Stimulated activated CD4-positive, alpha-beta T cell treated with anti-CD3 and anti-CD28 coated beads, Interleukin-1b, Interleukin-23, amount 100 ng/mL, for 48 hours (primary cell): ENCODE measurements at places on chromosomes 13 and 19.
A peak's percentile ranks its signal among the peaks of the same experiment; 100 is the strongest.

DNA sequence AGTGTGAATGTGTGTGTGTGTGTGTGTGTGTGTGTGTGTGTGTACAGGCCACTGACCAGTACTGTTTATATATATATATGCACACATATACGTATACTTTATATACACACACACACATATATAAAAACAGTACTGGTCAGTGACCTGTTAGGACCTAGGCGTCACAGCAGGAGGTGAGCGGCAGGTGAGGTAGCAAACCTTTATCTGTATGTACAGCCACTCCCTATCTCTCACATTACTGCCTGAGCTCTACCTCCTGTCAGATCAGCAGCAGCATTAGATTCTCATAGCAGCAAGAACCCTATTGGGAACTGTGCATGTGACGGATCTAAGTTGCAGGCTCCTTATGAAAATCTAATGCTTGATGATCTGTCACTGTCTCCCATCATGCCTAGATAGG lies 34.5 kb downstream of the TBC1D4 start:
- no peak for DNase-seq

- DNase-seq, result no peak
Measured at GRCh38 chr19:12843999-12844732, 5.9 kb downstream of the MAST1 start.

DNA sequence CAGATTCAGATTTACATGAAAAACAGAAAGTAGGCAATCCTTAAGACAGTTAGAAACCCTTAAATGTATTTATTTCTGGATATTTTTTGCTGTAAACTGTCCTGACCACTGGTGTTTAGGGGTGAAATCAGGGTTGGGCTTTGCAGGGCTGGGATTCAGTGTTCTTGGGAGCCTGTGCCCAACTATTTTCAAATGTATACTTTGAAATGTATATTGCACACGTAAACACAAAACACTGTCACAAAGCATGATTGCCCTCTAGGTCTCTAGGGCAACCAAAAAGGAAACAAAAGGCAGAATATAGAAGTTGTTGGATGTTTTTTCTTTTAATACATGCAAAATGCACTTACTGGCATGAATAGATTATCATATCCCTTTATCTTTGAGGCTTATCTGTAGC lies 1185.4 kb downstream of the DIAPH3 start:
- DNase-seq, result no peak

GRCh38 chr19:30135797-30136196 lies 193.8 kb downstream of the URI1 start:
- no peak for DNase-seq

DNA sequence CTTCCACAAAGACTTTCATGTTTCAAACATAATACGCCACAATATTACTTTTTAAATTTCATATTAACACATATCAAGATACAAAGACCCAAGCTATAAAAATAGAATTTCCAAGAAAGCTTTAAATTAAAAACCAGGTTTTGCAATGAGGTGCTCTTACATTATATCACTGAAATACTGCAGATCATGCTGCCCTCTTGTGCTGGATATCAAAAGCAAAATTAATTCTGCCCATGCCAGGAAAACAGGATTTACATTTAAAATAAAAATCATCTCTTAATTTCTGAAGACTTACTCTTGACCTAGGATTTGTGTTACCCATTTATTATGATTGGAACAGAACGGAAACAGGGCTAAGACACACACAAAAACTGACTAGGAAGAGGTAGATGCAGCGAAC lies 145.0 kb downstream of the ABCC4 start:
- DNase-seq, result no peak

- DNase-seq, result no peak
Measured at GRCh38 chr13:76848596-76848995, 37.6 kb downstream of the KCTD12 start.

- DNase-seq, result no peak
Measured at GRCh38 chr13:32125751-32126150, 94.2 kb downstream of the FRY start.

- DNase-seq, result no peak
Measured at GRCh38 chr13:28320209-28320608, 174.7 kb downstream of the FLT1 start.

GRCh38 chr13:82658811-82659210 lies 1223.5 kb downstream of the SLITRK1 start:
- no peak for DNase-seq

DNA sequence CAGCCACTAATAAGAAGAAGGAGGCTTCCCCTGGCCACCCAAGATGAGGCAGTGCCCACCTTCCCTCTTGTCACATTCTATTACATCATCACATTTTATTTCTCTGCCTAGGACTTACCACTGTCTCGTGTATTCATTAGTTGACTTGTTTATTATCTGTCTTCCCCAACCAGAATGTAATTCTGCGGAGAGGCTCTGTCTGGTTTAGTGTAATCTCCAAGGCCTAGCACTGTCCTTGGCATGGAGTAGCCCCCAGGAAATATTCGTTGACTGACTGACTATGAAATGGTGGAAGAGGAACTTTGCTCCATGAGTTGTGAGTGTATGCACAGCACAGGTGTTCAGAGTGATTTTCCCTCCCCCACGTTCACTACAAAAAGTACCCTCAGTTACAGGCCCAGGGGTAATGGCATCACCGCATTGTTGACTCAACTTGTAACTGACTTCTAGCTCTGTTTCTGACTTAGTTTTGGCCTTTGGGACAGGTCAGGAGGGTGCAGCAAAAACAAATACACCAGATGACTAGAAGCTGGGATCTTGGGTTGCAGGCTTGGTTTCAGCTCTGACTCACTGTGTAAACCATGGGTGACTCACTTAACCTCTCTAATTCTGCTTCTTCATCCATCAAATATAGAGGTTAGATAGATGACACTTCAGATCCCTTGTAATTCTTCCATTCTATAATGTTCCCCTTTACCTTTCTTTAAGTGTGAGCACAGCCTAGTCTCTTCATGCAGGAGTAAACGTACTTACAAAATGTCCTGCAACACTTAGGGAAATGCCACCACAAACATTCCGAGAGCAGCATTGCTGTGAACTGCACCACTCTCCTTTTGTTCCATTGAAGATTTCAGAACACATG lies 229.7 kb downstream of the KCNRG start:
- DNase-seq, result peak; percentile 77

DNA sequence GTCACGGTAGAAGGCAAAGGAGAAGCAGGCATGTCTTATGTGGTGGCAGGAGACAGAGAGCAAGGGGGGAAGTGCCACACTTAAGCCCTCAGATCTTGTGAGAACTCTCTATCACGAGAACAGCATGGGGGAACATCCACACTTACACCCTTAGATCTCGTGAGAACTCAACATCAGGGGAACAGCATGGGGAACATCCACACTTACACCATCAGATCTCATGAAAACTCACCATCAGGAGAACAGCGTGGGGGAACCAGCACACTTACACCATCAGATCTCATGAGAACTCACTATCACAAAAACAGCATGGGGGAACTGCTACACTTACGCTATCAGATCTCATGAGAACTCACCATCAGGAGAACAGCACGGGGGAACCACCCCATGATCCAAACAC lies 445.0 kb downstream of the MYO16 start:
- DNase-seq, result no peak
